ENCODE measurements at places on chromosomes 4 and X.

DNA sequence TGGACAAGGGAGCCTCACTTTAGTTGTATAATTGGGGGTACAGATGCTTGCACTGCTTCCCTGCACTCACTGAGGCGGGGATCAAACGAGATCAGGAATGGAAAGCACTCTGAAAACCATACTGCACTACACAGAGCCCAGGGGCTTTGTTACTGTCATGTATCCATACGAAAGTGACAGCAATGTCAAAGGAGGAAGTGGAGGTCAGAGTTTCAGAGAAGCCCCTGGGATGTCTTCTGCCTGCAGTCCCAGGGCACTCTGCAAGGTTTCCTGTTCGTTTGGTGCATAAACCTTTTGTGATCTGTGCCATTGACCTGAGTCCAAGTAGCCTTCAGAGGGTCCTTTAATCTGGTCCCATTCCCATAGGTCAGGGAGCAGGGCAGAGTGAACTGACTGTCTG, 31.2 kb downstream of the RNF175 start:
- DNase-seq, result no peak

DNA sequence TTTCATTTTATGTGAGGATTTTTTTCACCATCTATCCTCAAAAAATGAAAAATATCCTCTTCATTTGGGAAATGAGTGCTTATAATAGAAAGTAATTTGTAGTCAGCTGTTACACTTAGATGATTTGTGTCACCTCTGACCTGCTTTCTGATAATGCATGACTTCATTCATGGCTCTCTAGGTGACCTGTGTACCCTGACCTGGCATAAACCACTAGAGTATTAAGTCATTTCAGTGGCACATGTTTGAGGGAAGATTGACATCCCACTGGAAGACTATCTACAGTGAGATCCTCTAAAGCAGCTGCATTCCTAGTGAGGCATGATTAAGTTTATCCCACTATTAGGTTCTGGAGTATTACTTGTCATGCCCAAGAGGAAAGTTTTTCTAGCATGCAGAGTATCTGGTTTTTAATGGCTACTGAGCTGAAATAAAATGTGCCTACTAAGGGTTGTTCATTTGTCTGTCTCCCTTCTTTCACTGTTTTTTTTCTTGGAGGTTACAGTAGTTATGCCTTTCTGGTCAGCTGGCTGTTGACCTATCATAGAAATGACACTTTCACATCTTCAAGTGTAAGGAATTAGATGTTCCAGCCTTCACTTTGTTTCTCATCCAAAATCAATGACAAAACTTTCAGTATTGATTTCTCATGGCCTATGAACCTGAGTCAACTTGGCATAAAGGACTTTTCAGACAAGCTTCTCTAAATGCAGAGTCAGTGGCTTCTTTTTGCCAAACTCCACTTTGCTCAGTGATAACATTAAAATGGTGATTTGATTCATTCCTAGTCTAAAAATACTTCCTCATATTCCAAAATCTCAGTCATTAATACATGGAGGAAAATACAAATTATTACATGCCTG, 33.1 kb downstream of the TET2 start:
- no peak for DNase-seq

DNA sequence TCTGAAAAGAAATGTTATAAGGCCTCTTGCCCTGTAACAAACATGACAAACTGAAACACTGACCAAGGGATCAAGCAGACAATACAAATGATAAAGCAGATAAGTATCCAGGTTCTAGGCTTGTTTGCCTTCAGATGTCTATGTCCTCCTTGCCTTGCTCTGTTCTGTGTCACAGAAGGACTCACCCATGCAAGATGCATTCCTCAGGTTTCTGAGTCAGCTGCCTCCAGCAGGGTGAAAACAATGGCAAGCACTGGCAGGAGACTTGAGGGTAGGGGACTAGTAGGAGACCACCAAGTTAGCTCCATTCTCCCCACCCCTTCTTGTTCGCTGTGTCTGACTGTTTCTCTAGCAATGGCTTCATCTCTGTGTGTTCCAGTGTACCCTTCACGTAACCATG, 76.6 kb upstream of the CXXC4 start:
- DNase-seq, result no peak

DNA sequence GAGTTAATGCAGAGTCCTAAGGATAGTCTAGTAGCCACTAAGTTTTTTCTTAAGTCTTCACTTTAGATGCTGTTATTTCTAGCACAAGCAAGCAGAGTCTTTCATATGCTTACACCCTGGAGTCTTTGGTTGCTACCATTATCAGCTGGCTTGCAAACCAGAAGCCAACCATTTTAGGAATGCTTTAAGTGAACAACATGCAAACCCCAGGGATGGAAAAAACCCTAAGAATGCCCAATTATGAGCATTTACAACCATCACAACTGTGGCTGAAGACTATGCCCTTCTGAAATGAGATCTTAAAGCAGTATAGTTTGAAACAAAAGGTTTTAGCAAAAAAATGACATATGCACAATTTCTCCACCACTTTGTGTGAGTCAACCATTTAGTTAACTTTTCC, 6.6 kb downstream of the MID1IP1 start:
- no peak for DNase-seq

- no peak for DNase-seq
Observed at GRCh38 chr4:182235021-182235795, 8.0 kb upstream of the TENM3 start.

DNA sequence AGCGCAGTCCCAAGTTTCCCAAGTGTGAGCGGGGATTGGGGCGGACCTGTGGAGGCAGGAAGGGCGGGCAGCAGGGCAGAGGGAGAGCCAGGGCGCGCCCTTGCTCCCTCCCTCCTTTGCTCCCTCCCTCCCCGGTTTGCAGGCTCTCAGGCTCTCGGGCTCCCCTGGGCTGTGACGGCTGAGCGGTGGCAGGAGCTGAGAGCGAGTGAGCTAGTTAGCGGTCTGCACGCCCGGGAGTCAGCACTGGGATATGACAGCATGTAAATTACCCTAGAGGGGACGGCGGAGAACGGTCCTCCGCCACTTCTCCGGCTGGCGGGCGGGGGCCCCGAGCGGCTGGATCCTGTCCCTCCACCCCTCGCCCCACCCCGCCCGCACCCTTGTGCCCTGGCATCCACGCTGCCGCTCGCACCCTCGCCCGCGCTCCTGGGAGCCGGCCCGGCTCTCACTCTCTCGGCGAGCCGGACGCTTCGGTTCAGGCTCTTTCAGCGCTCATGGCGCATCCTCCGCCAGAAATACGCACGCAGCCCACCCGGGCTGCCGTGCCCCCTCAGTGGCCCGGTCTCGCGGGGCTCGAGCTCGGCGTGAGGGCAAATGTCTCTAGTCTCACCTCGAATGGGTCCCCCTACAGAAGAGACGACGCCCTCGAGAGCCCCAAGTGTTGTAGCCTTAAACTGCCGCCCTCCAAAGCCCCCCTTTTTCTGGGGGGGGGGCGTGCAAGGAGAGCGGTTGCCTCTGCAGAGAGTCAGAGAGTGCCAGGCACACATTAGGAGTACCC, at the start of gene TSC22D3:
Gene TSC22D3 (minus strand): TSS at position 54 of the 778 bp plus-strand sequence. CDS start 368 bp downstream, outside the sequence.
- peak; percentile 45 for DNase-seq

DNA sequence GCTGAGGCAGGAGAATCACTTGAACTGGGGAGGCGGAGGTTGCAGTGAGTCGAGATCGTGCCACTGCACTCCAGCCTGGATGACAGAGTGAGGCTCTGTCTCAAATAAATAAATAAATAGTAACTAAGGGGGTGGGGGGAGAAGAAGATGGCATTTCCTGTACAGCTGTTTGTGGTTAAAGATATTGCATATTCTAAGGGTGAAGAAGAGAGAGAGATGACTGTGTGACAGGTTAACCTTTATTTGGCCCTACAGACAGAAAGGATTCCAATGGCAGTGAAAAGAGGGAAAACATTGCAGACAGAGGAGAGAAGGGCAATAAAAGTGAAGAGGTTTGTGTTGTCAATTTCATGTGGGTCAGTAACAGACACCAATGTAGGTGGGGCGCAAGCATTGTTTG, 9.4 kb downstream of the TASL start:
- DNase-seq, result no peak

DNA sequence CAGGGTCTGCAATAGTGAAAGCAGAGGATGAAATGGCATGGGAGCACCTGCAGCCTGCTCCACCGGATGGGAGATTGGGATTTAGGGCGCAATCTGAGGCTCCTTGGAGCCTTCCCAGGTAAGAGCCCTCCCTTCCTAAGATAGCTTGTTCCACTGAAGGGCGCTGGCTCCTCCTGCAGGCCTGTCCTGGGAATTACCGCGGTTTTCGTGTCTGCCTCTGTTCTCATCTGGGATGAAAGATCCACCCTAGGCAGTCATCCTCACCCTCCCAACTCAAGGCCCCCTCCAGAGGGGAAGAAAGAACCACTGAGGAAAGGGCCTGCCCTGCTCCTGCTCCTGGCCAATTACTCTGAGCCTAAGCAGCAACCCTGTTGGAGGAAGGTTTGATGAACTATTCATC, 547.5 kb downstream of the SMARCA1 start:
- DNase-seq, result no peak

GRCh38 chr4:20395160-20395773, 143.6 kb downstream of the SLIT2 start:
- no peak for DNase-seq

- DNase-seq, result no peak
Observed at GRCh38 chrX:36898301-36898700, 109.9 kb upstream of the FAM47C start.

- no peak for DNase-seq
Observed at GRCh38 chr4:70183168-70183939, 12.2 kb upstream of the ODAM start.

DNA sequence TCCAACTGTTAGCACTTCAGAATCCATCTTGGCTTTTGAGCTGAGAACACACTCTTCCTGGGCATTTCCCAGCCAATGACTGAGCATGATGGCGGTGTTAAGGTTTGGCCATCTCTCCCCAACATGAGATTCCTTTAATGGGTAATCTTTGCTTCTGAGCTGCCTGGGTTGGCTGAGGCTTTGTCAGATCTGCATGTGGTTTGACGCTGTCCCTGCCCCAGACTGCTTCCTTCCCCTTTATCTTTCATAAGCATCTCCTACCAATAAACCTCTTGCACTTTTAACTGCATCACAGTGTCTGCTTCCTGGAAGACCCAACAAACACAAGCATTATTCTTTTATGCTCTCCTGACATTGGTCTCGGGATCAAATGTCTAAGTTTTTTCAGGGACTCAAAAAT, 31.5 kb upstream of the DIPK2B start:
- DNase-seq, result no peak
